A549 (cell line): ENCODE measurements at places on chromosomes 7 and 10.
A peak's percentile ranks its signal among the peaks of the same experiment; 100 is the strongest.

DNA sequence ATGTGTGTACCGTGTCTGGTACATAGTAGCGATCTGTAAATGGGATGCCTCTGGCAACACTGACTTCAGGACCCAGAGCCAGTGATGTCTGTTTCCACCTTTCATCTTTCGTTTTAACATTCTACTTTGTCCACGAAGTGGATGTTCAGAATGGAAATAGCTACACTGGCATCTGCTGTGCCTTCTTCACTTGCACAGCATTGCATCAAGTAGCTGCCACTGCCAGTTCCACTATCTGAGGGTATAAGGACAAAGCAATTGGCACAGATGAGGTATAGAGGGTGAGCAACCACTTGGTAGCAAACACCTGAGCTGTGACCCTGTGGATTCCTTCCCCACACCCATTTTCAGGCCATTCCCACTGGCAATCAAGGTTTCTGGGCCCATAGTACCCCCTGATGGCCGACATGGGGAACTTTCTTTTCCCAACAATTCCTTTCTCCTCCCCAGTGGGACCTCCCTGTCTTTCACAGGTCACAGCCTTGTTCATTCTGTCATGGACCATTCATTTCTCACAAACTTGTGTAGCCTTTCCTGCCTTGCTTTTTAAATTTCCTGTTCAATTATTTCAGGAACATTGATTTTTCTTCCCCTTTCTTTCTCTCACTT, 4.0 kb downstream of the ITGA8 start:
- DNase-seq: peak; percentile 18

DNA sequence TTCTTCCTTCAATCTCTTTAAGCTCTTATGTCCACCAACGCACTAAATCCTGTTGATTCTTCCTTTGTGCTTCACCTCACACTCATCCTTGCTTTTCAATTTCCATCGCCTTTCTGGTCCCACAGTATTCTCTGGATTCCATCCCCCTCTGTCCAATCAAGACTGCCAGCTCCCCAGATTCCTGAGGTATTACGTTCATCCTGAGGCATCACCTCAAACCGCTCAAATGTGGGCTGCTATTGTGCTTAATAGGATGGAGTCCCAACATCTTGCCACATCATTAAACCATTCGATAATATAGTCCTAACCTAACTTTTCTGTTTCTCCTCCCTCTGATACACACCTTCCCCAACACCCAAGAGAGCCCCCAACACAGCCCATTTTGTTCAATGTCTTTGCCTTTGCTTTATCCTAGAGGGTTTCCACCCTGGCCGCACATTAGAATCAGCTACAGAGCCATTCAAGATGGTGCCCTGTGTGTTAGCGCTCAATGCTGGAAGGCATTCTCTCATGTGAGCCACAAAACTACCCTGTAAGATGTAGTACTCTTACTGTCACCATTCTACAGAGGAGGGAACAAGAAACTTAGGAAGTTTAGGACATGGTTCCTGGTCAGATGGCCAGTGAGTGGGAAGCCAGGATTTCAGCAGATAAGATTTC, 79.5 kb upstream of the LEP start:
- DNase-seq: no peak

- DNase-seq: peak; percentile 57
Observed at GRCh38 chr10:22927661-22928403, at the start of gene ARMC3. Gene ARMC3 (plus strand): TSS chr10:22928053. CDS start chr10:22931997, 3,944 bp downstream.

DNA sequence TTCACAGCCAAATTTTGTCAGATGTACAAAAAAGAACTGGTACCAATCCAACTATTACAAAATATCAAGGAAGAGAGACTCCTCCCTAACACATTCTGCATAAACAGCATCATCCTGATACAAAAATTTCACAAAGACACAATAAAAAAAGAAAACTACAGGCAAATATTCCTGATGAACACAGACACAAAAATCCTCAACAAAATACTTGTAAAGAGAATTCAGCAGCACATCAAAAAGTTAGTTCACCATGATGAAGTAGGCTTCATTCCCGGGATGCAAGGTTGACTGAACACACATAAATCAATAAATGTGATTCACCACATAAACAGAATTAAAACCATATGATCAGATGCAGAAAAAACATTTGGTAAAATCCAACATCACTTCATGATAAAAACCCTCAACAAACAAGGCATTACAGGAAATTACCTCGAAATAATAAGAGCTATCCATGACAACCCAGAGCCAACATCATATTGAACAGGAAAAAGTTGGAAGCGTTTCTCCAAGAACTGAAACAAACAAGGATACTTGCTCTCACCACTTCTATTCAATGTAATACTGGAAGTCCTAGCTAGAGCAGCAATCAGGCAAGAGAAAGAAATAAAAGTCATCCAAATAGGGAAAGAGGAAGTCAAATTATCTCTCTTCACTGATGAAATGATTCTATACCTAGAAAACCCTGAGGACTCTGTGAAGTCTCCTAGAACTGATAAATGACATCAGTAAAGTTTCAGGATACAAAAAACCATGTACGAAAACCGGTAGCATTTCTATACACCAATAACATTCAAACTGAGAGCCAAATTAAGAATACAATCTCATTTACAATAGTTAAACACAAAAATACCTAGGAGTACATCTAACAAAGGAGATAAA, 223.1 kb downstream of the REEP3 start:
- no peak for DNase-seq

DNA sequence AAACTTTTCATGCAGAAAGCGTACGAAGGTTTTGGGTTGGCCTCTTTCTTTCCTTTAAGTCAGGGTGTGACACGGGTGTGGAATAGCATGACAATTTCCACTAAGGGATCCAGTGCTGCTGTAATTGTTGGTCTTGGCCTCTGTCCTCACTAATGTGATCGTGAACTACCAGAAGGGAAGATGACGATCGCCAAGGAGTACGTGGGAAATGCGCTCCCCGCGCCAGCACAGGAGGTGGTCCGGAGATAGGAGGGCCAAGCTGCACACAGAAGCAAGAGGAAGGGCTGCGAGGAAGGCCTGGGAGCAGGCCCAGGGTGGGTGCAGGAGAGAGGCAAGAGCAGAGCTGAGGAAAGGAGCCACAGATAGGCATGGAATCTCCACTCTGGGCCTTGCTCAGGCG, 79.7 kb upstream of the PODXL start:
- no peak for DNase-seq

DNA sequence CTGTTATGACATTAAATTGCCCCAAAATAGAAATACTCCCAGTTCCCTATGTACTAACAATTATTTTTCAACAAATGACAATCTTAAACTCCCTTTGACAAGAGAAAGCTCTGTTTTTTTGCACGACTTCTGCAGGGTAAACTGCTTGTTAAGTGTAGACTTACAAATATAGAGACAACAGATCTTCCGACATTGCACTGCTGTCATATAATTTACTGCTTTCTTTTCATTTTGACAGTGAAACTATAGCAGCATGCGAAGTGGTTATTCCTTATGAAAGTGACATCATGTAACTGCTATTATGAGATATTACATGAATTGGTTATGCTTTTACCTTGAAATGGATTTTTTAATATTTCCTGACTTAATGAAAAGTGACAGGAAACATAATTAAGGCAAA, 659.9 kb downstream of the SDK1 start:
- DNase-seq: no peak

DNA sequence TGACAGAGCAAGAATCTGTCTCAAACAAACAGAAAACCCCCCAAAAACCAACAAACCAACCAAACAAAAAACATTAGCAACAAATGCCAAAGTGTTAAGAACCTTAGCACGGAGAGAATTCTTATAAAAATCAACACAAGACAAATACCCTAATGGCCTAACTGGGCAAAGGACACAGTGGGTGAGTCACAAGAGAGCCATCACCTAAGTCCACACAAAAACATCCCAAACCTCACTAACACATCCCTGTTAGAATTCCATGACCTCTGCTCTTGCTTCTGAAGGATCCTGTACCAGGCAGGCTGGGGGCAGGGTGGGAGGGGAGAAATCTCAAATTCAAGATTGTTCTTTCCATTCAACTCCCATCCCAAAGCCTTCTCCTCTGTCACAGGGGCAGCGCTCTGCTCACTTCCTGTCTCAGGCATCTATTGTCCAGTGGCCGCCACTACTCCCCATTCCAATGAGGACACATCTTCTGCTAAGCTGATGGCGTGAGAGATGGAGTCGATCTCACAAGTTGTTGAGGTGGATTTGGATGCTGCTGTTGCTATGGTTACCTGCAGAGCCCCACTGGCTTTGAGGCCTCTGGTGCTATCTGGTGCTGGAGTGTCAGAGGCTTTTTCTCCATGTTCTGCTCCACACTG, 9.2 kb downstream of the IL15RA start:
- DNase-seq: peak; percentile 28

GRCh38 chr7:27515933-27516332, 146.8 kb downstream of the HIBADH start:
- DNase-seq: no peak

GRCh38 chr10:129627442-129627841, 160.4 kb downstream of the MGMT start:
- DNase-seq: no peak

DNA sequence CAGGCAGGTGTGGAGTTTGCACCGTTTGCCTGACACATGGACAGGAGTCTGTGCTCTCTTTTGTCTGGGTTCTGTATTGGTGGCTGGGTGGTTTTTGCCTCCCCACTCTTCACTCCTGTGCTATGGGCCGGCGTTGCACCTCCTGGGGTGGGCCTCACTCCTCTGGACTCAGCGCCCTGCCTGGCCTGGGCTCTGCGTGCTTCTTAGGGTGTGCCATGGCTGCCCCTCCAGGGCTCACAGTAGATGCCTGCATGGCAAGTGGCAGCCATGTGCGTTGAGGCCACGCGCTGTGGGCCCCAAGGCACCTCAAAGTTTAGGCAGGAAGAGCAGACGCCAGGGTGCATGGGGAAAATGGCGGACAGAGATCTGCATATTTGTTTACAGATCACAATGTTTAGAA, 319.8 kb downstream of the ADARB2 start:
- no peak for DNase-seq

DNA sequence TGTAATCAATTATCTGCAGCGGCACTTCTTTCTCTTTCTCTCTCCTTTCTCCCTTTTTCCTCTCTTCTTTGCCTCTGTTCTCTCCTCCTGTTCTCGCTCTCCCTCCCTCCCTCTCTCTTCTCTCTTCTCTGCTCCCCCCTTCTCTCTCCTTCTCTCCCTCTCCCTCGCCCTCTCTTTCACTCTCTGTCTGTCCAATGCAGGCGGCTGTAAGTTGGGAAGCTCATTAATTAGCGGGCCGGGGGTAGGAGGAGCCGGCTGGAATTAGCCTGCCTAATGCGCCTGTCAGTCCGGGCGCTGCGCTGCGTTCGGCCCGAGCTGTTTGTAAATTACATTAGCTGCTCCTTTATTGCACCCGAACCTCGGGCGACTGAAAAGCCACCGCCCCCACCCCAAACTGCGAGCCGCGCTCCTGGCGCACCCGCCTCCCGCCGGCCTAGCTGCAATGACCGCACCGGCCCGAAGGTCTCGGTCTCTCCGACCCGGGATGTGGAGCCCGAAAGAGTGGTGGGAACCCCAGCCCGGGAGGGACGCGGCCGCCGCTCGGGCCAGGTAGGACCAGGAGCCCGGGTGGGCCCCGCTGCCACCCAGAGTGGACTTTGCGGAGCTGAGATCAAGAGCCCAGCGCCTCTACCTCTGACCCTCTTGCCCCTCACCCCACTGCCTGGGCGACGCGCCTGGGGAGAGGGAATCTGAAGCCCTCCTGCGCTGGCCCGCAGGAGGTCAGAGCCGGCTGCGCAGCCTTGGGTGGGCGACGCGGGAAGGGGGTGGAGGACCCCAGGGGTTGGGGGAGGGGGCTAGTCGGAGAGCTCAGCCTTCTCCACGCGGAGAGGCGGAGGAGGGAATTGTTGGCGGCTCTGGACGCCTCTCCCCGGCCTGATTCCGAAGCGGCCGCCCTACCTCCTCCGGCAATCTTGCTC, at the start of gene LBX1:
Gene LBX1 (minus strand): TSS at position 198 of the 917 bp plus-strand sequence. CDS start 648 bp downstream, outside the sequence.
- no peak for DNase-seq

DNA sequence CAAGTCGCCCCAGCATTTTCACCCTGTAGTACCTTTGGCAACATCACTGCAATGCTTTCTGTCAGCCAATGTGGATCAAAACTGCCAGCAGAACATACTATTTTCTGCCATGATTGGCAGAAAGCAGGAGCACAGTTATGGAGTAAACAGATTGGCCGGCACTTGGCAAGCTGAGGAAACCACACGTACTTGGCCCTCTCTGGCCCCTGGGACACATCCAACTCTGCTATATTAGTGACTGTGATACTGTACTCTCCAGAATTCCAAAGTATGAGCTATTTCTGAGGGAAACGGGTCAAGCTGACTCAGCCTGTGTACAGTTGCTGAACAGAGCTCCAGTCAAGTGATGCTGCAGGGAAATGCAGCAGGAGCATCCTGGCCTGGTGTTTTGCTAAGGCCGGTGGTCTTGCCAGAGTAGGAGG, 39.8 kb upstream of the LANCL2 start:
- DNase-seq: no peak

DNA sequence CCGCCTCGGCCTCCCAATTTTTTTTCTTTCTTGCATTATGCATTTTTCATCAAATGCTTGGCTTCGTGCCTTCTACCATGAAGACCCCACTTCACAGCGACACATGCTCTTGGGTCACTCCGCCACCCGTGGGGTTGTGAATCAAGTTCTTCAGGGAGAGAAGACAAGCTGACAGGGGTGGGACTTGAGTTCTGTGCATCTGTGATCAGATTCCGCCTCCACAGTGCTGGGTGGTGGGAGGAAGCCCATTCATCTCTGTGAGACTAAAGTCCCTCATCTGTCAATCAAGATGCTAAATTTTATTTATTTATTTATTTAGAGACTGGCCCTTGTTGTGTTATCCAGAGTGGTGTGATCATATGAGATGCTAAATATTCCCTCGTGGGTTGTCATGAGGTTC, 333.0 kb downstream of the DPP6 start:
- no peak for DNase-seq

- DNase-seq: no peak
Observed at GRCh38 chr10:73647211-73647874, 6.1 kb upstream of the MYOZ1 start.

DNA sequence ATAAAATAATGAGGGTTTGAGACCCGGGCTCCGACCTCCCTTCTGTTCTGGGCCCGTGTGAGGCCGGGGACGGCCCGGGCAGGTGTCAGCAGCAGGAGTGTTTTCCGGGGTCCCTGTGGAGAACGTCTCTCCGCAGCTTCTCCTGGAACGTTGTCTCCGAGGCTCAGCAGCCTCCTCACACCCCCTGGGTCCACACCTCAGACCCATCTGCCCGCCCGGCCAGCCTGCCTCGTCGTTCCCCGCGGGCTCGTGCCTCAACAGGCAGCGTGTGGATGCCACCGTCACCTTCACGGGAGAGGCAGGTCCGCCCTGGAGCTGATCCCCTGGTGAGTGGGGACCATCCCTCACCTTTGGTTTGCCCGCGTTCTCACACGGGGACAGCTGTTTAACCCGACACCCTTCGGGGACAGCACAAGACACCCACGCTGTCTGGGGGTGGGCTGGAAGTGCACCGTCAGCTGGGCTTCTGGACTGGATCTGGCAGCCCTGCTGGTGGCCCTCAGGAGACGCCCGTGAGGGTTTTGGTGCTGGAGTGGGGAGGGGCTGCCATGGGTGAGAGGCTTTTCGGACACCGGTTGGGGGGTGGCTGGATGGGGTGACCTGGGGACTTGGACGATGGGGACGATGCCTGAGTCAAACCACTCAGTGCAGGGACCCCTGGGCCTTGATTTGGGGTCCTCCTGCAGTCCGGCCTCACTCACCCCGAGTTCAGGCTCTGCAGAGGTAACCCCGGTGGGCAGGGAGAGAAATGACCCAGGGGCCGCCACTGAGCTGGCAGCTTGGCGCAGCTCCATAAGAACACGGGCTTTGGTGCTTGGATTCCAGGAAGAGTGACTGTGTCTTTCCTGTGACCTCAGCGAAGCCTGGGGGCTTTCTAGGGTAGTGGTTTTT, 131.7 kb downstream of the DNAJB6 start:
- DNase-seq: no peak
